ENCODE measurements at places on chromosomes 2 and 18. TPM values are rescaled to one million over a fixed set of nuclear protein-coding genes. Genes with fewer than 3 reads are reported as not detected.

Gene KCNG2
- 0.12 TPM for total RNA-seq

Gene KCNIP3
- total RNA-seq, result 2.9 TPM

Gene HADHB
- 129 TPM for total RNA-seq

Gene DYNAP
- total RNA-seq, result not detected

Gene HOXD11
- total RNA-seq, result not detected

Gene DES
- total RNA-seq, result 0.15 TPM

Gene FOXI3
- total RNA-seq, result not detected

Gene WDR54
- total RNA-seq, result 31.8 TPM

Gene UPP2
- not detected for total RNA-seq

Gene CARF
- 3.2 TPM for total RNA-seq

Gene CCDC150
- total RNA-seq, result 2.7 TPM

Gene SLC5A7
- total RNA-seq, result not detected

Gene LRRTM4
- not detected for total RNA-seq

Gene CELF4
- not detected for total RNA-seq

Gene NTSR2
- total RNA-seq, result not detected

Gene ARHGEF33
- total RNA-seq, result 0.15 TPM

Gene PLCD4
- total RNA-seq, result 4.0 TPM

Gene HOXD13
- total RNA-seq, result not detected

Gene CSRNP3
- 2.1 TPM for total RNA-seq

Gene PLB1
- 0.23 TPM for total RNA-seq

Gene GKN2
- total RNA-seq, result not detected

Gene GPAT2
- 12.7 TPM for total RNA-seq

Gene KCNK3
- total RNA-seq, result 1.1 TPM

Gene HTRA2
- 60.8 TPM for total RNA-seq

Gene DCC
- not detected for total RNA-seq

Gene ITGB6
- 0.15 TPM for total RNA-seq

Gene CHN1
- 1.7 TPM for total RNA-seq

Gene PASK
- total RNA-seq, result 9.9 TPM

Gene CHRND
- not detected for total RNA-seq

Gene SRD5A2
- not detected for total RNA-seq

Gene L3MBTL4
- total RNA-seq, result under 0.01 TPM

Gene SLC11A1
- total RNA-seq, result 0.12 TPM

Gene OBSL1
- 84.6 TPM for total RNA-seq

Gene ZCCHC2
- 13.6 TPM for total RNA-seq

Gene KIF3C
- 9.6 TPM for total RNA-seq

Gene DUSP19
- total RNA-seq, result 3.4 TPM

Gene IL1RL1
- 2.0 TPM for total RNA-seq

Gene FIGN
- 0.53 TPM for total RNA-seq

Gene NYAP2
- not detected for total RNA-seq

Gene RNF152
- 33.3 TPM for total RNA-seq

Gene MAL
- not detected for total RNA-seq

Gene CCDC68
- 2.2 TPM for total RNA-seq

Gene ANAPC1
- total RNA-seq, result 40.7 TPM

Gene CD207
- total RNA-seq, result not detected

Gene CRYGA
- not detected for total RNA-seq

Gene TSGA10
- 2.5 TPM for total RNA-seq

Gene FSHR
- total RNA-seq, result not detected

Gene ONECUT2
- total RNA-seq, result under 0.01 TPM

Gene DPP4
- total RNA-seq, result 42.1 TPM

Gene C2orf76
- total RNA-seq, result 7.6 TPM

Gene COL3A1
- total RNA-seq, result 1,200 TPM

Gene PLGLB2
- 0.23 TPM for total RNA-seq

Gene RUFY4
- total RNA-seq, result 0.08 TPM

Gene ORC2
- total RNA-seq, result 8.9 TPM

Gene ARL4C
- total RNA-seq, result 147 TPM

Gene AGXT
- not detected for total RNA-seq

Gene EFR3B
- 3.0 TPM for total RNA-seq

Measured in smooth muscle cell of the coronary artery (primary cell).